ENCODE measurements at places on chromosomes 5 and 9.

- DNase-seq = no peak
Observed at GRCh38 chr9:221989-222776, 7.5 kb downstream of the DOCK8 start.

DNA sequence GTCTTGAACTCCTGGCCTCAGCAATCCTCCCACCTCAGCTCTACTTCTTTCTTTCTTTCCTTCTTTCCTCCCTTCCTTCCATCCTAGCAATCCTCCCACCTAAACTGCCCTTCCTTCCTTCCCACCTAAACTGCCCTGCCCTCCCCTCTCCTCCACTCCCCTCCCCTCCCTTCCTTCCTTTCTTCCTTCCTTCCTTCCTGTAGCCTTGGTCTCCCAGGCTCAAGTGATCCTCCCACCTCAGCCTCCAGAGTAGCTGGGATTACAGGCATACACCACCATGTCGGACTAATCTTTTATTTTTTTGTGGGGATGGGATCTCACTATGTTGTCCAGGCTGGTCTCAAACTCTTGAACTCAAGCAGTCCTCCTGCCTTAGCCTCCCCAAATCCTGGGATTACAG, 65.8 kb downstream of the NFIB start:
- no peak for DNase-seq

DNA sequence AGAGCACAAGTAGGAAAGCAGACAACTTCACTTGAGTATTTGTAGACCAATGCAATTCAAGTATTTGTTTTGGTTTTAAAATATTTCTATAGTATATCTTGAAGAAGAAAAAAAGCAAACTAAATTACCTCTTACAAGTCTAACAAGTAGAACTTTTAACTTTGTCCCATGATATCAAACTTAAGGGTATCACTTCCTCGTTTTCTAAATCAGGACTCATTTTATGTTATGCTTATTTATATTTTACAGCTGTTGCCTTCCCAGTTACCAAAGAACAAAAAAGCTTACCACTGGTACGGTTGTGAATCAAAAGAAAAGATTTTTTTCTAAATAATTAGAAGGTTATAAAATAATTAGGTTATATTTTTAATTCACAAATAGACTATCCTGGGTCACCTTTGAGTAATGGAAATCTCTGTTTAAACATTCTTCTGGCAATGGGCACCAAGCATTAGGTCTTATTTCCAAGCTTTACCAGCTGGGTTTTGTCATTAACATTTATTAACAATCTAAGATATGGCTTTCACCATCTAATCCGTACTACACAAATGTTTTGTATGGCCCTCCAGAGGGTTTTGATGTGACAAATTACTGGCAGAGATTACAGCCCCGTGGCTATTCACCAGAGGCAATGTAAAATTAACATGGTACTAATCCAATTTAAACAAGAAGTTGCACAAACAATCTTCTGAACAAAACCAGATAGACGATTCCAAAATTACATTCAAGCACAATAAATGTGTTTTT, 63.6 kb downstream of the CEP120 start:
- no peak for DNase-seq

DNA sequence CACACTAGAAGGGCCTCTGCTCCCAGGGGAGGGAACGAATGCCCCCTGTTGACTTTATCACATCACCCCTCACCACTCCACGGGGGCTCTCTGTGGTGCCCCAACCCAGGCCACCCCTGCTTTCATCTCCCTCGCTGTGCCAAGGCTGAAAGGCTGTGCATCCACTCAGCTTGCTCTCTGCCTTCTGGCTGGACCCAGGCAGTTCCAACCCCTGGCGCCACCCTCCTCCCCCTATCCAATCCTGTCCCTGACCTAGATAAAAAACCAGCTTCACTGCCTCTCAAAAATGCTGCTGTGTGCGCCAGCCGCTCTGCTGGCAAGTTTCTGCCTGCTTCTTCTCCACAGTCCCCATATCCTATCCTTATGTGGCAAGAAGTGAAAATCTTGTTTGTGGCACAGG, 22.4 kb upstream of the CORO2A start:
- no peak for DNase-seq

DNA sequence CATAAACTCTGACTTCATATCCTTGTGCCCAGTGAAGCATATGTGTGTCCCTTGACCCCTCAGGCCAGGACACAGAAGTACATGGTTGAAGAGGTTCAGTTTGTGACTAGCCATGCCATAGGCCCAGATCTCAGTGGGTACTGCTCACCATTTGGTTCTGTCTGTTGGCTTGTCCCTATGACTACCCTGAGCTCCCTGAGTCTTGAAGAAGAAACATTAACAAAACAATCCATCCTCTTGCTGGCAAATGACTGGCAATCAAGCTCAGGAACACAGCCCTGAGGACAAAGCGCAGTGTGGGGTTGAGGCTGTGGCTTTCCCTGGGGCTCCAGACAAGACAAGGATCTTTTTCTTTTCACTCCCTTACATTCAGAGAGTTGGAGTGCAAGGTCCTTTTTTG, 46.3 kb downstream of the TNFAIP8 start:
- no peak for DNase-seq

GRCh38 chr5:170603578-170604565, 100.1 kb downstream of the KCNIP1 start:
- DNase-seq = no peak

DNA sequence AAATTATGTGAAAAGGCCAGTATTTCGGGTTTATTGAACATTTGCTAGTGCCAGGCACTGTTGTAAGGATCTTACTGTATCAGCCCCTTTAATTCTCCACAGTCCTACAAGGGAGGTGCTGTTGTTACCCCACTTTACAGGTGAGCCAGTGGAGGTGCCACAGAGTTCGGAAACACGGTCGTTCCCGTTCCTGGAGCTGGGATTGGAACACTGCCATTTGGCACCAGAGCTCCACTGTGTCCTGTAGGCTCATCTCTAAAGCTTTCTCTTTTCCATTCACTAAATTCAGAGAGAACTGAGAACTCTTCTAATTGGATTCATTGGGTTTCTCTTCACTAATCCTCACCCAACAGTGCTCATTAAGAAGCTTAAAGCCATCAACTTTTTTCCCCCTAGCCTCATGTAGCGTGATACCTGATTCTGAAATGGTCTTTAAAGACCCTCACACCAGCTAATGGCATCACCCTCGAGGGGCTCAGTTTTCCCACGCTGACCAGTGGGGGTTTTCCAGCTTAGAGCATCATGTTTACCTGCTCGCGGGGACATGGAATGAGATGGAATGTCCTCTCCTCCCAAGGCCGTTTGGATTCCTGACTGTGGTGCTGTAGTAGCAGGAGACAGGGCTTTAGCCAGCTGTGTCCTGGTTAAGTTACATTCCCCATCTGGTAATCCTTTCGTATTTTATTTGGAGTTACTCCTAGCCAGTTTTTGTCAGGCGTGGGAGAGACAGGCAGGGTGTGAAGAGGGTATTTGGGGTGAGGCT, 5.8 kb downstream of the ERGIC1 start:
- DNase-seq = no peak

Data from esophagus squamous epithelium (tissue), 5 donors.